ENCODE measurements at places on chromosomes 3 and 15.

GRCh38 chr15:58587486-58587885 is 155.7 kb downstream of the LIPC start:
- no peak for DNase-seq

GRCh38 chr3:72721683-72722381 is 126.4 kb downstream of the SHQ1 start:
- DNase-seq = no peak

- no peak for DNase-seq
These were observed 583 bp downstream of the EAF1 start for GRCh38 chr3:15427981-15428380.

- DNase-seq = no peak
These were observed 22.0 kb downstream of the TRPM1 start for GRCh38 chr15:31079519-31079918.
